Endothelial cell (in vitro differentiated cells): ENCODE measurements at places on chromosomes 7 and 10.

DNA sequence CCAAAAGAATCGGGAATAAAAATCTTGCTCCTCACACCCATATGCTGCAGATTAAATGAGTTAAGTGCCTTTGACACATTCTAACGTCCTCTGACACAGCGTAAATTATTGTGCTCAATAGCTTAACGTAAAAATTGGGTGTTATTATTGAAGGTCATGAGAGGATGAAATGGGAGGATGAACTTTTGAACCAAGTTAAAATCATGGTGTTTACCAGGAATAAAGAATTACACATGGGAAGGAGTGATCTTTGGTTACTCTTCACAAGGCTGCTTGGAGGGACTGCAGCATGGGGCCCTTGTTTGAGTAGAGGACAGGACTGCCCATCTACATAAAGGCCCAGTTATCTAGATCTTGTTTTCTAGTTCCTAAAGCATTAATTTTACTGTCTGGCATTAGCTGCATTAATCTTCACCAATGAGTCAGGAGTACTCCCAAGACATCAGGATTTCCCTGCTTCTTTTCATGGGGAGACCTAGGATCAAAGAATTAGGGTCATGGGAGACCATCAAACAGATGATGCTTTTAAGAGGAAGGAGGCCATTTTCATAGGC lies 84.9 kb upstream of the PRR15 start:
- H3K4me1 ChIP-seq: peaks cover 2% of the 10 kb centered on the region
- H3K27me3 ChIP-seq: peaks cover 5% of the 10 kb centered on the region
- H3K36me3 ChIP-seq: no peaks in the 10 kb centered on the region
- no peak overlapping the region for H3K4me3 ChIP-seq
- DNase-seq: no peak

- no peak overlapping the region for H3K4me3 ChIP-seq
- peaks cover 15% of the 10 kb centered on the region for H3K4me1 ChIP-seq
- no peaks in the 10 kb centered on the region for H3K36me3 ChIP-seq
- H3K27ac ChIP-seq: peak overlapping the region; percentile 0
These were observed 20.1 kb downstream of the TES start for GRCh38 chr7:116230191-116231005.

DNA sequence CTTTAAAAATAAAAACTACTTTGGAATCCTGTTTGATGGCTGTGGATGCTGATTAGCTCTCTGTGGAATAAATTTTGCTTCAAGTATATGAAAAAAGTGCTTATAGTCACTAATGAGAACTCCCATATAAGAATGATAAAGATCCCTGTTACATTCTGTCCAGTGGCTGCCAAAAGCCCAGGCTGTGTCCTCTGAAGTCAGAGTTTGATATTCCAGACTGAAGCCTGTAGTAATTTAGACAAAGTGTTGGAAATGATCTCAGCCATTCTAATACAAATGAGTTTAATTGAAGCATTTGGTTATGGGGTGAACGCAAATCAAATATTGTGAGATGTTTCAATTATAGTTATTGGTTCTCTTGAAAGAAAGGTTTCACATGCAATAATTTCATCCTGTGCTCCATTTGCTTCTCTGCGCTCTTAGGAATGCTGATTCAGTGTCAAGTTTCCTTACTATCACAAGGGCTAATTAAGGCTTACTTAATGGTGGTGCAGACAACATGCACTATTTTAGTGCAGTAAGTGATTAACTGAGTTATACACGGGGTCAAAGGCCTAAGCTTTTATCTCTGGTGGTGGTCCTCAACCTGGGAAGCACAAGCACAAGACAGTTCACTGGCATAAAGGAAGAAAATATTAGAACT lies 867.6 kb downstream of the SORCS1 start:
- no peaks in the 10 kb centered on the region for H3K27me3 ChIP-seq
- no peak overlapping the region for H3K27ac ChIP-seq
- no peak for DNase-seq
- H3K4me3 ChIP-seq: no peak overlapping the region
- no peaks in the 10 kb centered on the region for H3K4me1 ChIP-seq
- H3K36me3 ChIP-seq: no peaks in the 10 kb centered on the region

GRCh38 chr10:99466632-99467223 lies 36.3 kb upstream of the GOT1 start:
- peaks cover 38% of the 10 kb centered on the region for H3K4me1 ChIP-seq
- DNase-seq: no peak
- no peaks in the 10 kb centered on the region for H3K36me3 ChIP-seq
- H3K4me3 ChIP-seq: no peak overlapping the region
- H3K27me3 ChIP-seq: no peaks in the 10 kb centered on the region
- no peak overlapping the region for H3K27ac ChIP-seq

DNA sequence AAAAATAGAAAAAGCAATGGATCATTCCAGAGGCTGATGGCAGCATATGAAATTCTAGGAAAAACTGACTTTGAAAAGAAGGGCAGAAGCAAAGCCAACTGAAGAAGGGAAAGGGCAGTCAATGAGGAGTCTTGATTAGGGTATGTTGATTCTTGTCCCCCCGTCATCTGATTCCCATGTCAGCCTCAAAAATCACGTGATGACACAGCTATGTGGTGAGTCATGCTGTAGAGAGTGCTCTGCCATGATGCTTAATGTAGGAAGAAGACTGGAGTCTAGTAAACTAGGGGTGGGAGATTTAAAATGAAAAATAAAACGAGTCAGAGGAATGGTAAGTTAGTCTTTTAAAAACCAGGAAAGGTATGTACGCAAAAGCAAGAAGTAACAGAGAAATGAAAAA lies 3.9 kb upstream of the POU6F2 start:
- peaks cover 2% of the 10 kb centered on the region for H3K4me1 ChIP-seq
- no peaks in the 10 kb centered on the region for H3K36me3 ChIP-seq
- no peak overlapping the region for H3K27ac ChIP-seq
- H3K27me3 ChIP-seq: peaks cover 2% of the 10 kb centered on the region

GRCh38 chr10:43322331-43322730 lies 49.1 kb upstream of the FXYD4 start:
- peaks cover 4% of the 10 kb centered on the region for H3K27me3 ChIP-seq
- peak overlapping the region; percentile 58 for H3K27ac ChIP-seq
- H3K4me1 ChIP-seq: peaks cover 4% of the 10 kb centered on the region
- no peak for DNase-seq

DNA sequence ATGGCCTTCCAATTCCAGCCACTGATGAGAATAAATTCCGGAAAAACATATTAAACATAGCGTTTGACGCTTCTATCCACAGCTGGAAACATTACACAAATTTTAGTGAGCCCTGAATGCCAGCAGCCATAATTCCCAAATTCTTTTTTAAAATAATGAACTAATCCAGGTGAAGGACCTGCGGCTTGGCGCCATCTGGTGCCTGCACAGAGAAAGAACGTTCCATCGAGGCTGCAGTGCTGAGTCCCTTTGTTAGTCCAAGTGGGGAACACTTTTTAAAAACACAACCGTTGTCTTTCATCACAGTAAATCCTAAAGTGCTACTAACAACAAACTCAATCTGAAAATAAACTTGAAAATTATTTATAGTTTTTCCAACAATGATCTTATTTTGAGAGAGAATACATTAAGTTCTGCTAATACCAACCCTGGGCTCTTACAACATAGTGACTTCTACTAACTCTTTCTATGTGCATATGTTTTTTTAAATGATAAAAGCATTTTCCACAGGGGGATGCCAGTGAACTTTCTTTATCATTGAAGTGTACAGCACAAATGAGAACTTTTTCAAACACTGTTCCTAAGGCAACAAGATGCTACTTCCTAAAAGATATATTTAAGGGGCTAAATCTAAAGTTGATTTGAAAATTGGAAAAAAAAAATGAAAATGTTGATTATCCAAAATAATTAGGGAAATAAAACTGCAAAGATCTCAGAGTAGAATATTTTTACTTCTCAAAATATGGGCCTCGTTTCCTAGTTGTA lies 166.9 kb upstream of the RNF32 start:
- no peak overlapping the region for H3K4me3 ChIP-seq
- H3K27me3 ChIP-seq: peaks cover 3% of the 10 kb centered on the region
- H3K27ac ChIP-seq: no peak overlapping the region
- no peaks in the 10 kb centered on the region for H3K4me1 ChIP-seq
- DNase-seq: peak; percentile 46
- peaks cover 5% of the 10 kb centered on the region for H3K36me3 ChIP-seq

DNA sequence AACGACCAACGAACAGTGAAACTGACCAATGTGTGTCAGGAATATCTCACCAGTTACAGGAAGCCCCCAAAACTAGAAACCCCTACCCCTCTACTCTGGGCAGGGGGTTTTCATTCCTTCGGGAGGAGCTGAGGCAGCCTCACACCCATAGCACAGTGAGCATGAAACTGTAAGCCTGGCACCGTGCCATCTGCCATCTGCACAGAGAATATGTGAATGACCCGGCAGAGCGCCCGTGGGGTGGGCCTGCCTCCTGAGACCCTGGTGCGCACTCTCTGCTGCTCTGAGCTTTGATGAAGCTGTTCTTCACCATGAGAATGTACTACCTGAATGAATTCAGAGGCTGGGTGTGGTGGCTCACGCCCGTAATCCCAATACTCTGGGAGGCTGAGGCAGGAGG lies 27.1 kb downstream of the DAGLB start:
- peaks cover 7% of the 10 kb centered on the region for H3K27me3 ChIP-seq
- DNase-seq: no peak
- H3K4me1 ChIP-seq: no peaks in the 10 kb centered on the region

DNA sequence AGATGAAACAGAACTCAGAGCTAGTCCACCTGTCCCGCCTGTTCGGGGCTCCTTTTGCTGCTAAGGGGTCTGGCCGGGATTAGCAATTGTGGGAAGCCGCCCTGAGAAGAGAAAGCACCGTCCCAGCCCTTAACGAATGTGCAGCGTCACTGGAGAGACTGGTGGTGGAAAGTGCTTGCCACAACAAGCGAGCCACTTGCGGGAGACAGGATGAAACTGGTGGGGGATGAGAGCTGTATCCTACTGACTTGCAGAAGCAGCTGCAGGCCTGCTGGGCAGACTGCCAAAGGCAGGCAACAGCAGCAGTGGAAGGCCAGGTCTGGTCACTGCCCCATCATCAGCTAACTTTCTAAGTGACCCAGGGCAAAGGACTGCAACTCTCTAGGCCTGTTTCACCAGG lies 95.4 kb downstream of the FAM53B start:
- no peaks in the 10 kb centered on the region for H3K36me3 ChIP-seq
- no peak for DNase-seq
- H3K27me3 ChIP-seq: peaks cover 7% of the 10 kb centered on the region
- peaks cover 35% of the 10 kb centered on the region for H3K4me1 ChIP-seq
- peak overlapping the region; percentile 17 for H3K27ac ChIP-seq
- H3K4me3 ChIP-seq: no peak overlapping the region

- no peaks in the 10 kb centered on the region for H3K4me1 ChIP-seq
- no peaks in the 10 kb centered on the region for H3K36me3 ChIP-seq
- H3K4me3 ChIP-seq: no peak overlapping the region
- DNase-seq: no peak
These were observed 7.9 kb upstream of the FAM170B start for GRCh38 chr10:49141541-49142332.

GRCh38 chr7:80869106-80869784 lies 49.6 kb downstream of the SEMA3C start:
- H3K27ac ChIP-seq: no peak overlapping the region
- no peaks in the 10 kb centered on the region for H3K36me3 ChIP-seq
- no peaks in the 10 kb centered on the region for H3K4me1 ChIP-seq
- peaks cover 5% of the 10 kb centered on the region for H3K27me3 ChIP-seq
- no peak for DNase-seq

GRCh38 chr10:7265396-7266123 lies 145.3 kb downstream of the SFMBT2 start:
- H3K27ac ChIP-seq: no peak overlapping the region
- no peaks in the 10 kb centered on the region for H3K36me3 ChIP-seq
- H3K4me1 ChIP-seq: peaks cover 3% of the 10 kb centered on the region
- H3K4me3 ChIP-seq: no peak overlapping the region
- no peak for DNase-seq
- H3K27me3 ChIP-seq: no peaks in the 10 kb centered on the region

GRCh38 chr10:68784476-68784875 lies 42.9 kb upstream of the STOX1 start:
- peaks cover 29% of the 10 kb centered on the region for H3K36me3 ChIP-seq
- DNase-seq: no peak
- H3K4me1 ChIP-seq: no peaks in the 10 kb centered on the region
- no peak overlapping the region for H3K27ac ChIP-seq
- H3K27me3 ChIP-seq: no peaks in the 10 kb centered on the region

GRCh38 chr10:130744631-130745030 lies 566.9 kb downstream of the TCERG1L start:
- no peak overlapping the region for H3K4me3 ChIP-seq
- DNase-seq: no peak
- peaks cover 27% of the 10 kb centered on the region for H3K36me3 ChIP-seq

- H3K27me3 ChIP-seq: no peaks in the 10 kb centered on the region
- H3K4me3 ChIP-seq: no peak overlapping the region
- no peaks in the 10 kb centered on the region for H3K36me3 ChIP-seq
These were observed 585.0 kb downstream of the AUTS2 start for GRCh38 chr7:70183278-70183677.

GRCh38 chr7:112108981-112109380 lies 97.2 kb downstream of the DOCK4 start:
- H3K4me1 ChIP-seq: peaks cover 57% of the 10 kb centered on the region
- peaks cover 12% of the 10 kb centered on the region for H3K36me3 ChIP-seq

DNA sequence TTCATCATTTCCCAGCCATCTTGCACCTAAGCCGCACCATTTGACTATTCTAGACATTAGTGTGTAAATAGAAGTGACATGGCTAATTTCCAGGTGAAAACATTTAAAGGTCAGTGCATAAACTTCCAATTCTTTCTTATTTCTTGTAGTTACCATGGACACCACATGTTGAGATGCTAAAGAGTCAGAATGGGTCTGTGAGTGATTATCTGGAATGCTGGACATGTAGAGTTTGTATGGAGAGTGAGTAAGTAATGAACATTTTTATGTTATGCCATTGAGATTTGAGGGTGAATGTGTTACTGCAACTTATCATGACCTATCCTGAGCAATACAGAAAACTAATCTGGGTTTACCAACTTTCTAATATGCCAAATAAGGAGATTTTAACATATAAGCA lies 60.4 kb downstream of the MEOX2 start:
- DNase-seq: no peak
- H3K4me1 ChIP-seq: no peaks in the 10 kb centered on the region
- H3K27me3 ChIP-seq: no peaks in the 10 kb centered on the region
- H3K36me3 ChIP-seq: no peaks in the 10 kb centered on the region
- no peak overlapping the region for H3K4me3 ChIP-seq
- H3K27ac ChIP-seq: no peak overlapping the region

DNA sequence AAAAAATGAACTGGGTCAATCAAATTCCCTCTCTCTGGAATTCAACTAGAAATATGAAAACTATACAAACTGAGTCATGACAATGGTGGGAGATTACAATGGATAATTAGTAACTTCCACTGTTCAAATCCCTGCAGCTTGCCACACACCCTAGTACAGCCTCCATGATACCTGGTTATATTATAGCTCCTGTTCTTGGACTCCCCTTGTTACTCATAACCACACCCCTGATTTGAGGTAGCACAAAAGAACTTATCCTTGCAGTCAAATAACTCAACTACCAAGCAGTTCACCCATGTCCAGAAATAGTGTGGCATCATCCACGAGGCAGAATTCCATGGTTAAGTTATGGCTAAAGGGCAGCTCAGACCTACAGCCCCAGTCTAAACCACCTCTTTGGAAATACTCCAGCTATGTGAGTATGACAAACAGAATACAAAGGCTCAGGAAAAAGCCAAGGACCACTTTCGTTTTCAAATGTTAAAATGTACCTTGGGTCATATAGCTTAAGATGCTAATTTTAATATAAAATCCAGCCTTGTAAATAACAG lies 164.7 kb downstream of the CPEB3 start:
- no peaks in the 10 kb centered on the region for H3K36me3 ChIP-seq
- no peak for DNase-seq
- peaks cover 2% of the 10 kb centered on the region for H3K27me3 ChIP-seq
- no peak overlapping the region for H3K27ac ChIP-seq
